ENCODE measurements at places on chromosomes 7 and 10. TPM values are rescaled to one million over a fixed set of nuclear protein-coding genes. Genes with fewer than 3 reads are reported as not detected.

Gene MYO1G
- 0.26 TPM for total RNA-seq

Gene WNT8B
- total RNA-seq, result not detected

Gene TRIL
- total RNA-seq, result not detected

Gene FERD3L
- not detected for total RNA-seq

Gene OPN4
- not detected for total RNA-seq

Gene CTAGE8
- 2.4 TPM for total RNA-seq

Gene HDAC9
- 12.1 TPM for total RNA-seq

DNA sequence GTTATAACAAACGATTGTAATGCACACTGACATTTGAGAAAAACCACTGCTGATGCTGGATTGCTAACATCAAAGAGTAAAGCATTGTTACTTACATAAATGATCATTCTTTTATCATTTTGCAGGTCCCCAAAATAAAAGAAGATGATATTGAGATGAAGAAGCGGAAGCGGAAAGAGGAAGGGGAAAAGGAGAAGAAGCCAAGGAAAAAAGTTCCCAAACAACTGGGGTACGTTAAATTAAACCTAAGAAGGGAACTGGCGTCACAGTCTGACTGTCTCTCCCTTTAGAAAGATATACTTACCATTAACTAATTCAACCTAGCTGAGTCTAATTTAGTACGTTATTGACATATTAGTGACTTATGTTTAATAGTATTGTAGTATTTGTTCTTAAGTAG, 28.1 kb downstream of the UBN2 start:
- DNase-seq, result no peak

DNA sequence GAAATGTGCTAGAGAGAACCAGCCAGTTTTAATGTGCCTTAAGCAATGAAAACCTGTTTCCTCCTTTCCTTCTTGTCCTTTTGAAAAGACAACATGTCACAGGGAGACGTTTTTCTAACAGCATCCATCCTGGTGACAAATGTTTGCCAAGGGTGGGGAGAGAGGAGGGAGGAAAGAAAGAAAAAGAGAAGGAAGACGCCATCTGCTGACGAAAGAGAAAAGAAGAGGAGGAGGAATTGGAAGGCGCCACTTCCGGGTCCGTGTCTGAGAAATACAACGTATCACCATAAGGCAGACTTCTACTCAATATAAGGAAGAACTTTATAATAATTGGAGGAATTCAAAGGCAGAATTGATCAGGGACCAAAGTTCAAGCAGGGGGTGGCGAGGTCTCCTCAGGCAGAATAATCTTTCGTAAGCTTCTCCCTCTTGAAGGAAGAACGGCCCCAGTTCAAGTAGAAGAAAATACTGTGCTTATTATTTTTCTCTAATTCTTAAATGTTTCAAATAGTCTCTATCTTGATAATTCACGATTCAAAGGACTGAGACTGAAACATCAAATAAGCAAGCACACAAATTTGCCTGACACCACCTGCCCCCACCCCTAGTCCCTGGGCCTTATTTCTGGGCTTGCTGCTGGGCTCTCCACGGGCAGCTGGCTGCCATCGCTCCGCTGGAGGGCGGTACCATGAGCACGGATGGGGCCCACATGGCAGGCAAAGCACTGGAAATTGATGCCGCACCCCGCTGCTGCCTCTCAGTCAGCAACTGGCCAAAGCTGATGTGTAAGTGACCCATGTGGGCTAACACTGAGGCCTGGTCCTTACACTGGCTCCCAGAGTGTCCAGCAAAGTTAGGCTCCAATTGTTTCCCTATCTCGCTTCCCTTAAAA, 273.7 kb upstream of the KLF14 start:
- DNase-seq, result peak; percentile 81

- no peak for DNase-seq
Observed at GRCh38 chr10:89233033-89233432, 18.5 kb downstream of the LIPA start.

DNA sequence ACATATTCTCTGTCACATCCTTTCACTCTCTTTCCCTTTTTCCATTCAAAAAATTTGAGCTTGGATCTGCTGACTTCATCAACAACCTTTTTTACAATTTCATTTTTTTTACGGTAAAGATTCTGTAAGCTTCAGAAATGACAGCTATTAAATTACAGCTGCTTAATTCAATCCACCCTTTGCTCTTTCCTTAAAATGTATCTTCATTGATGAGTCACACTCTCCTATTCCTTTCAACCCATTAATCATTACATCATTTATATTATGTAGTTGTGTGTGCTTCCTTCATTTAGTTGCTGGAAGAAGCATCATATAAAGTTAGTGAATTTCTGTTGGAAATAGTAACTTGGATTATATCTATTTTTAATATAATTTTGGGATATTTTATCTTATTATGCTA, 67.1 kb upstream of the MAGI2 start:
- peak; percentile 46 for DNase-seq

DNA sequence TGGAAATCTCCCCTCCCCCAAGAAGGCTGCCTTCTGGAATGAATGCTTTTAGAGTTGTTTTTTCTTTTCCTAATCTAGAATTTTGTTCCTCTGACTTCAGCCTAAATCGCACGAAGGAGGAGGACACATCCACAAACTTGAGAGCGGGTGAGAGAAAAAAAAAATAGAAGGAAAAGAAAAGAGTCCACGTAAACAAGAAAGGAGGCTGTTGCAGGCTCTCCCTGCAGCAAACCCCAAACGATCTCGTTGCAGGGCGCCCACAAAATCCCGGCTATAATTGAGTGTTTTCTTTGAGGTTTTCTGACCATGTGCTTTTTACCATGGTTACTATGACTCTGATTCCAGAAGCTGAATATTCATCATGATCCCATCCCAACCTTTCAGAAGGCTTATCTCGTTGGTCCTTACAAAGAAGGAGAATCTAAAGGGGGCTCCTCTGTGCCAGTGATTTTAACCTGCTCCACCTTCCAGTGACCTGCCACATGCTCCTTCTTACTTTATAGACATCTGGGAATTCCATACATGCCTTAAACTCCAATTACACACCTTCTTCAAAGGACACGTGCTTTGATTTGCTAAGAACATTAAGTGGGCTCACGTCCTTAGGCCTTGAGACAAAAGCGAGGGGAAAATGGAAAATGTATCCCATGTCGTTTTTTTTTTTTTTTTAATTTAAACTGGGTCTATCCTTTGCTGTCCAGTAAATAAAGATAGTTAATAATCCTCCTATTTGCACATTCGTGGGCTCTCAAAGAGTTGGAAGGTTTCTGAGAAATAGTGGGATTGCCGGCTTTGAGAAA, 5.8 kb downstream of the TWIST1 start:
- DNase-seq, result no peak

DNA sequence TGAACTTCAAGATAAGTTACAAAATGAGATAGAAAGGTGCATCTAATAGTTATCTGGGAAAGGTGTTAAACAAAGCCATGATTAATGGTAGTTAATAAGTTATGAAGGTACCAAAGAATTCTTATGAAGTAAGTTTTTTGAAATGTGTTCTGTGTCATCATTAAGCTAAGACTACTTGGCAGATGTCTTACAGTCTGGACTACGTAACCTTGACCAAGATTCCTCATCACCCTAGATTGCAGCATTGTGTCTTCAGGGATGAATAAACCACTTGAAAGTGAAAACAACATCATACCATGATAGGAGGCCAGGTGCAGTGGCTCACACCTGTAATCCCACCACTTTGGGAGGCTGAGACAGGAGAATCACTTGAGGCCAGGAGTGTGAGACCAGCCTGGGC, 48.2 kb downstream of the GOT1 start:
- DNase-seq, result no peak

DNA sequence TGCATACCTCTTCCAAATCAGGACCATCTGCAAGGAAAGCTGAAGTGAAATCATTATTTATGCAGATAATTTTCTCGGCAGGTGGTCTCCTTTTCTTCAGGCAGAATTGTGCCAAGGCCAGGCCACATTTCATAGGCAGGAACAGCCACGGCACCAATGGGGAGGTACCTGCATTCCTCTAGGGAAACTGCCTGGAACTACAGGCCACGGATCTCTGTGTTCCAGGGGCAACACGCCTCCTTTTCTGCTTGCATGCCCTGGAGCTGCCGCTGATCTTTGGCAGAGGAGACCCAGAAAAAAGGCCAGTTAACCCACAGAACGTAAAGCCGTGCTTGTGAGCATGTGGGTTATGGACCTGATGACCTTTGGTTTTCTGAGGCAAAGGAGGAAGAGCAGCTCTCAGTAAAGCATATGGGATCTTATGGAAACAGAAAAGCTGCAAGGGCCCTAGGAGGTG, 111.2 kb upstream of the KIAA1217 start:
- no peak for DNase-seq

DNA sequence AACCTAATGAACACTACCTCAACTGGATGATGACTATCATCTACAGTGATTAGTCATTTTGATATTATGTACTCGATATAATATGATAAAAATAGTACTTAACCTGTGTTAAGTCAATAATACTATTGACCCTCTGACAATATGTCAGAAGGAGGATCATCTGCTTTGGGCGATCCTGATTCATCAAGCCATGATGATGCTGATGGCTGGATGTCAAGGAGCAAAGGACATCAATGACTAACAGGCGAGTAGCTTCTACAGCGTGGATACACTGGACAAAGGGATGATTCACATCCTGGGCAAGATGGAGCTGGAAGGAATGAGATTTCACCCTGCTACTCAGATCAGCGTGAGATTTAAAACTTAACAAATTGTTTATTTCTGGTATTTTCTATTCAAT, 94.4 kb upstream of the SKAP2 start:
- peak; percentile 97 for DNase-seq

- no peak for DNase-seq
Observed at GRCh38 chr7:19709249-19709578, 377 bp upstream of the POLR1F start.

DNA sequence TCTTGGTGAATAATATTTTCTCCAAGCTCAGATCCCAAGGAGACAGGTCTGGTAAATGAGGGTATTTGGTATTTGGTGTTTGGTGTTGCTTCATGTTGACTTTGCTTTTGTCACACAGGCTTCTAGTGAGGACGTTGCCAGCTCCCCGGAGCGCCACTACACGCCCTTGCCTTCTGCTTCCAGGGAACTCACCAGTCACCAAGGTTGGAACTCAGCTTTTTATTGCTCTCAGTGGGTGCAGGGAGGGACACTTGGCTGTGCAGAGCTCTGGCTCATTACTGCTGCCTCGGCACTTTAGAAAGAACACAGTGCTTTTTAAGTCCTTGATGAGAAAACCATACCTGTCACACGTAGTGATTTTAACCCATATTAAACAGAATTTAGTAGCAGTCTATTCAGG, 892.9 kb downstream of the LRMDA start:
- DNase-seq, result no peak

- no peak for DNase-seq
Observed at GRCh38 chr10:16227674-16228073, 209.1 kb upstream of the PTER start.

- DNase-seq, result no peak
Observed at GRCh38 chr7:144884896-144885295, 49.0 kb upstream of the TPK1 start.

DNA sequence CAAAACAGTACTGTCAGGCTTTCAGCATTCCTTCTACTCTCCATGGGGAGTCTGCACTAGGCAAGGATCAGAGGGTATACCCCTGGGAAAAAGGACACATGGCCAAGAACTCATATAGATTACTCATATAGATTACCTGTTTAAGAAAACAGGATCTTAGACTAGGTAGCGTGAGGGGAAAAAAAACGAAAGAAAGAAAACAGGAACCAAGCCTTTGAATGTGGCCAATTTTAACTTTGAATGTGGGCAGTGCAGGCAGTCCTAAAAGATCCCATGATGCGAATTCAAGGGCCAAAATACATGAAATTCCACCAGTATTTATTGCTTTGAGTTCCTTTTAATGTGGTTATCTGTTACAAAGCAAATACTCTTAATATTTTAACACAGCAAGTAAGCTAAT, 108.6 kb upstream of the TAC1 start:
- DNase-seq, result no peak
